Hippocampal formation (tissue), 2 donors: ENCODE measurements at places on chromosomes 5 and 9.
A peak's percentile ranks its signal among the peaks of the same experiment; 100 is the strongest.

DNA sequence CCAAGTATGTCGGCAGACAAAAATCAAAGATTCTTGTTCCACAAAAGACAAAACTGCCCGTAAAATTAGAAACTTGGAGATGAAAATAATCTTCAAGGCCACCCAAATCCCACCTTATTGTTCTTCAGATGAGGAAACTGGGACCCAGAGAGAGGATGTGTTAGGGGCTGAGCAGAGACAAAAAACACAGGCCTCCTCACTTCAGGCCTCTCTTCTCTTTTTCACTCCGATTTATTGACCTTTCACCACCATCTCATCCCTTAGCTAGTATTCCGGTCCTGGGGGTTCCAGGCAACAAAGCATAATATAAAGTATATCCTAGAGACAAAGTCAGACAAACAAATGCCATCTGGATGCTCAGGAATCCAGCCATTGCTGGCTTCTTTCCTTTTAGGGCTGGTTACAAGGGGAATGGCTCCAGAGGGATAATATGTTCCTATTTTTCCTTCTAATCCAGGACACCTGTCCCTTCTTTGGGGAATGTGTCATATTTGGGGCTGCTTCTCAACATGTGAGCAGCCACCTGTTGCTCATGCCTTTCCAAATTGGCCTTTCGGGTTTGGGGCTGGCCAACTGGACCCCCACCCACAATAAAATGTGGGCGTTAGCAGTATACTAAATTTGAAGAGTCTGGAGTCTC is 42.2 kb upstream of the AFAP1L1 start:
- no peak for DNase-seq

DNA sequence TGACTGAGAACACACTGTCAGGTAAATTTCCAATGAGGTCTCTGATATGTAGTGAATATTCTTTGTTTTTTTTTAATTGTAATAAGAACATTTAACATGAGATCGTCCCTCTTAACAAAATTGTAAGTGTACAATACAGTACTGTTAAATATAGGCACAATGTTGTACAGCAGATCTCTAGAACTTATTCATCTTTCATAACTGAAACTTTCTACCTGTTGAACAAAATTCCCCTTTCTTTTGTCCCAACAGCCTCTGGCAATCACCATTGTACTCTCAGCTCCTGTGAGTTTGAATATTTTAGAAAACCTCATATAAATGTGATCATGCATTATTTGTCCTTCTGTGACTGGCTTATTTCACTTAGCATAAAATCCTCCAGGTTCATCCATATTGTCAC is 10.6 kb upstream of the PRLR start:
- DNase-seq, result no peak

- DNase-seq, result no peak
Observed at GRCh38 chr5:133527311-133527710, 85.0 kb downstream of the FSTL4 start.

- DNase-seq, result no peak
Observed at GRCh38 chr9:18472841-18473251, 1.1 kb upstream of the ADAMTSL1 start.

DNA sequence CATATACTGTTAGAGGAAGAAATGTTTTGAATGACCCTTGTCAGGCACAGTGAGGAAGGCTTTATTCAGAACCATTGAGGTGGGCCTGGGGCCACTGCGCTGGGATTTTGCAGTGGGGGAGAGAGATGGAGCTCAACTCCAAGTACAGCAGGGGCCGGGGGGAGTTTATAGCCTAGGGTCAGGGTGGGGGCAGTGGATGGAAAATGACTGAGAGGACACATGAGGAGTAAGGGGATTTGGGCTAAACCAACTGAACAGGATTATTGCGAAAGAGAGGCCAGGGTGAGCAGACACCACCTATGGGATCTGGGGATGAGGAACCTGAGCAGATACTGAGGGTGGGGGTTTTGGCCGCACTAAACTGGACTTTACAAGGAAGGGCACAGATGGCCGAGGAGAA is 6.3 kb downstream of the CEP72 start:
- DNase-seq, result no peak

GRCh38 chr9:98442114-98442513 is 186.7 kb upstream of the TBC1D2 start:
- DNase-seq, result no peak

DNA sequence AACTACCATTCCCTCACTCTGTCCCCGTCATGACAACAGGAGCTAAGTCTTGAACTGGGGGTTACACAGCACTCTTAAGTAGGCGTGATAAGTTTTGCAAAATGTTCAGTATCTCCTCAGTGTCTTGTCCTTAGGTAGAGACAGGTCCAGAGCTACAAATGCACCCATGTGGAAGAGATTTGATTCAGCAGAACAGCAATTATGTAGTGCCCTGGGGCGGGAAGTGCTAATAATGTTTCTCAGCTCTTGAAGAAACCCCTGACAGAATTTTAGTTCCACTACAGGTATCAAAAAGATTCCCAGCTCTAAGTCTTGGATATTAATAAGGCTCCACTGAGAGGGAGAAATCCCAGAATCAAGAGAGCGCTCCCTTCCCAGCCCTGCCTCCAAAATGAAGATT is 49.6 kb downstream of the DCP2 start:
- no peak for DNase-seq

DNA sequence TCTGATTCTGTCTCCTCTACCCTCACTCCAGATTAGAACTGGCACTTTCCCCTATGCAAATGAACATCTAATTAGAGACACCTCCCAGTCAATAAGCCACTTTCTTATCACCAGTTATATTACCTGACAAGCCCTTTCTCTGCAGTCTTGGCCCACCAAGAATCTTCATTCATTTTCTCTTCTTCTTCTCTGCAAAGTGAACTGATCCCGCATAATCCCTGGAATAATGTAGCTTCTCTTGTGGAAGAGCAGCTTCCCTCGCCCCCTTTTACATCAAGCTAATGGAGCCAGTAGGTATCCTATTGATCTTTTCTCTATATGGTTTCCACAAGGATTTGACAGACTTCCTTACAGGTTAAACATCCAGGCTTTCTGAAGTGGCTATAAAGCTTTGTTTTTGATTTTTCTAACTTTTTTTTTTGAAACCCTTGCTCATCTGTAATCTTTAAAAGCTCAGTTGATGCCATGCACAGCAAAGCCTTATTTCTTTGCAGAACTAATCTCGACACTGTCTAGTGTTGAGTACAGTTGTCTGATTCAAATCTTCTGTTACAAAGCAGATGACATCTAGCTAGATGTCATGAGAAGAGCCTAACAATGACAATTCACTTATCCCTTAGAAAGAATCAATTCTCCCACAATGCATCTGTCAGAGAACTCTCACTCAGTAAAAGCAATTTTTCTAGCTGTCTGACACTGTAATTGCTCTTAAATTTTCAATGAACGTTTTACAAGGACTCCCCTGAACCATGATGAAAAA is 281.4 kb downstream of the ISL1 start:
- DNase-seq, result no peak

DNA sequence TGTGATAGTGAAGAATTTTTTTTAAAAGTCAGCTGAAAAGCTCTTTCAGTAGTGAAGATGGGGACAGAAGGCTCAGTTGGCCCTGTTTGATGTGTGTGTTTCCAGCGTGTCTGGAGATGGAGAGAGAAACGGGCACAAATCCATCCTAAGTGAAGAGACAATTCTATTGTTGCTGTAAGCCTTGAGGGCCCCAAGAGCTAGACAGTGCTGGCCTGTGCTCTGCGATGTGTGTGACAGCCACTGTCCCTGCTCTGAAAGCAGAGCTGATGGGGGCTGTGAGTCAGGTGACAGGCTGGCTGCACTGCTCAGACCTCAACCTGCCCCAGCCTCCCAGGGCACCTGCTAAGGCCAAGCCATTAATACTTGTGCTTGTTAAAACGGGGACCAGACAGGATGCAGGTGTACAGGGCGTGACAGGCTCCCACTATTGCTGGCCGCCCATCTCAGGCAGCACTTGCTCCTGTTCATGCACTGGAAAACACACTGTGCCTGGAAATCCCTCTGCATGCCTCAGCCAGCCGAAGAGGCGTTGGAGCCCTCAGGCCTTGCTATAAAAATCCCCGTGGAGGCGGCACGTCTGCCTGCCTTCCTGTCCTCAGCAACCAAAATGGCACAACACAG is 44.6 kb upstream of the SEMA4D start:
- peak; percentile 92 for DNase-seq

- no peak for DNase-seq
Observed at GRCh38 chr5:82519558-82519957, 241.4 kb upstream of the RPS23 start.

GRCh38 chr9:137592767-137593166 is 2.5 kb upstream of the ZMYND19 start:
- DNase-seq, result no peak

DNA sequence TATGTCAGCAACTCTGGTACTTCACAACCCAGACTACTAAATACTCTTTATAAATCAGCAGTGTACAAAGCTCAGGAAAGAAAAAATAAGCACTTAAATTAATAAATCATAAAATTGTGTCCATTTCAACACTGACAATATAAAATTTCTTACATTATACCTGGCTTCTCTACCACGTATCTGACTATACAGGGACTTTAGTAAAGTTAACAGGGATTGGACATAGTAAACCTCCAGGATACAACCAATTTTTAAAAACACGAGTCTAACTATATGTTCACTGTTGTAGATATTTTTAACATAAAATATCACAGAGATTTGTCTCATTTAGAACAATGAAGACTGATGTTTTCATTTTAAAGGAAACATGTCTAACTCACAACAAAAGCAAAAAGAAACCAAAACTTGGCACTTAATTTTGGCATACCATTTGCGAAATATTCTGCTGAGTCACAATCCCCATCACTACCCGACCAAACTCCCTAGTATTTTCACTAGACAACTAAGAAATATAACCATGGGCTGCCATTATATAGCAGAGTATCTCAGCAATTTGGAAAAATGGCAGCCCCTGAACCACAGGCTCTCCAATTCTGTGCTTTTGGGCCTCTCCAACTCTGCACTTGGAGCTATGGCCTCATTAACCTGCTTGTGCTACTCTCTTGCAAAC is 14.4 kb downstream of the FAM169A start:
- DNase-seq, result no peak

DNA sequence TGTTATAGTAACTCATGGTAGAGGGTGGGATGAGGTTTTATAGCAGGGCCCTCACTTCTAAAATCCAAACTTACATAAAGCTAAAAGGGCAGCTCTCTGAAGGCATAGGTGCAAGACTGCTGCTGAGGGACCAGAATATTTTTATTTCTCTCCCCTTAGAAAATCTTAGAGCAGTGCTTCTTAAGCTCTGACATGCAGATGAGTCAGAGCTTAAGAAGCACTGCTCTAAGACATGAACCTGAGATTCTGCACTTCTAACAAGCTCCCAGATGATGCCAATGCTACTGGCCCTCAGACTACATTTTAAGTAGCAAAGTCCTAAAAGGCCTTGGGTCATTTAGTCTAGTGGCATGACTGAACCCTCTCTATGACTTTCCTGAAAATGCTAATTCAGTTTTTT is 97.6 kb upstream of the SPRY4 start:
- no peak for DNase-seq

DNA sequence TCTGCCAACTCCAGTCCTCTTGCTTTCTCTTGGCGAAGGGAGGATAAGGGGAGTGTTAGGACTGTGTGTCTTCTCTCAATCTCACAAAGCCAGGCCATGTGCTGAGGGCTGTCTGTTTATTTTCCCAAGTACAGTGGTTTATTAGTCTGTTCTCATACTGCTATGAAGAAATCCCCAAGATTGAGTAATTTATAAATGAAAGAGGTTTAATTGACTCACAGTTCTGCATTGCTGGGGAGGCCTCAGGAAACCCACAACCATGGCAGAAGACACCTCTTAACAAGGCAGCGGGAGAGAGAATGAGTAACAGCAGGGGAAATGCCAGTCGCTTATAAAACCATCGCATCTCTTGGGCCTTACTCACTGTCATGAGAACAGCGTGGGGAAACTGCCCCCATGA is 36.2 kb upstream of the CKS2 start:
- DNase-seq, result no peak

- no peak for DNase-seq
Observed at GRCh38 chr9:86389628-86390027, 35.4 kb upstream of the TUT7 start.

GRCh38 chr5:42502613-42503470 is 79.6 kb downstream of the GHR start:
- no peak for DNase-seq

DNA sequence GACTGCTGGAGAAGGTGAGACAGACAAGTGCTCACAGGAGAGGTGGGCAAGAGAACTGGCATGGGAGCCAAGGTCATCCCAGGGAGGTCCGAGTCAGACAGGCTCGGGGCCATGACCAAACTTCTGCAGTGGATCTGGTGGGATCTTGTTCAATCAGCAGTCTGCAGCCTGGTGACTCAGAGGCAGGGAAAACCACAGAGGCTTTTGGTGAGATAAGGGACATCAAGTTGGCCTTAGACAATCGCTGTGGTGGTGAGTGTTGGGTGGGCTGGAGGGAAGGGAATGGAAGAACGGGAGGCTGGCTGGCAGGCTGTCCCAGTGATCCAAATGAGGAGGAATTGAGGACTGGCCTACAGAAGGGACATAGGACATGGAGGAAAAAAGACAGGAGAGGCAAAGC is 123.8 kb downstream of the TMEM174 start:
- DNase-seq, result no peak
